ENCODE measurements at places on chromosomes 6 and 20.
A peak's percentile ranks its signal among the peaks of the same experiment; 100 is the strongest.

DNA sequence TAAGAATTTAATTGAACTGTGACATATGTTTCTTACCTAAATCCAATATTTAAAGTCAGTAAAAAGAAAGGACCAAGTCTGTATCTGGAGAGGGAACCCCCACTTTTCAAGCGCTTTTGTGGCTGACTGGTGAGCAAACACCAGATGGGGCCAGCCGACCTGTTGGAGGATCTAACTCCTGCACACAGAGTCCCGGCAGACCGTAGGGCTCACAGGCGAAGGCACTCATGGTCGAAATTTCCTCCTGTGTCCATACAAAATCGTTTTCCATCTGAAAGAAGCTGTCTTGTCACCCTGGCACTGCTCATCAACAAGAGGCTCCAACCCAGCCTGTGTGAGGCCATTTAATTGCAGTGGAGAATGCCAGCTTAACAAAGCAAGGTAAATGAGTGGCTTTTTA is 94.0 kb downstream of the SCML4 start:
- DNase-seq = no peak

GRCh38 chr20:45969712-45970634 is 2.0 kb downstream of the ZNF335 start:
- no peak for DNase-seq

DNA sequence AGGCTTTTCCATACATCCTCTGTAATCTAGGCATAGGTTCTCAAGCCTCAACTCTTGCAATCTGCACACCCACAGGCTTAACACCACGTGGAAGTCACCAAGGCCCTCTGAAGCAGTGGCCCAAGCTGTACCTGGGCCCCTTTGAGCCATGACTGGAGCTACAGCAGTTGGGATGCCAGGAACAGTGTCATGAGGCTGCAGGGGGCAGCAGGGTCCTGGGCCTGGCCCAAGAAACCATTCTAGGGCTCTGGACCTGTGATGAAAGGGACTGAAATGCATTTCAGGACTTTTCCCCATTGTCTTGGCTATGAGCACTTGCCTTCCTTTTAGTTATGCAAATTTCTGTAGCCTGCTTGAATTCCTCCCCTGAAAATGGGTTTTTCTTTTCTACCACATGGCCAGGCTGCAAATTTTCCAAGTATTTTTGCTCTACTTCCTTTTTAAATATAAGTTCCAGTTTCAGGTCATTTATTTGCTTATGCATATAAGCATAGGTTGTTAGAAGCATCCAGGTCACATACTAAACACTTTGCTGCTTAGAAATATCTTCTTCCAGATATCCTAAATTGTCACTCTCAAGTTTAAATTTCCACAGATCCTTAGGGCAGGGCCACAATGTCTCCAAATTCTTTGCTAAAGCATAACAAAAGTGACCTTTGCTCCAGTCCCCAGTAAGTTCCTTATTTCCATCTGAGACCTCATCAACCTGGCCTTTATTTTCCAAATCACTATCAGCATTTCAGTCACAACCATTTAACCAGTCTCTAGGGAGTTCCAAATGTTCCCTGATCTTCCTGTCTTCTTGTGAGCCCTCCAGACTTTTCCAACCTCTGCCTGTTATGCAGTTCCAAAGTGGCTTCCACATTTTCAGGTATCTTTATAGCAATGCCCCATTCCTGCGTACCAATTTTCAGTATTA is 48.6 kb upstream of the CD2AP start:
- DNase-seq = no peak

DNA sequence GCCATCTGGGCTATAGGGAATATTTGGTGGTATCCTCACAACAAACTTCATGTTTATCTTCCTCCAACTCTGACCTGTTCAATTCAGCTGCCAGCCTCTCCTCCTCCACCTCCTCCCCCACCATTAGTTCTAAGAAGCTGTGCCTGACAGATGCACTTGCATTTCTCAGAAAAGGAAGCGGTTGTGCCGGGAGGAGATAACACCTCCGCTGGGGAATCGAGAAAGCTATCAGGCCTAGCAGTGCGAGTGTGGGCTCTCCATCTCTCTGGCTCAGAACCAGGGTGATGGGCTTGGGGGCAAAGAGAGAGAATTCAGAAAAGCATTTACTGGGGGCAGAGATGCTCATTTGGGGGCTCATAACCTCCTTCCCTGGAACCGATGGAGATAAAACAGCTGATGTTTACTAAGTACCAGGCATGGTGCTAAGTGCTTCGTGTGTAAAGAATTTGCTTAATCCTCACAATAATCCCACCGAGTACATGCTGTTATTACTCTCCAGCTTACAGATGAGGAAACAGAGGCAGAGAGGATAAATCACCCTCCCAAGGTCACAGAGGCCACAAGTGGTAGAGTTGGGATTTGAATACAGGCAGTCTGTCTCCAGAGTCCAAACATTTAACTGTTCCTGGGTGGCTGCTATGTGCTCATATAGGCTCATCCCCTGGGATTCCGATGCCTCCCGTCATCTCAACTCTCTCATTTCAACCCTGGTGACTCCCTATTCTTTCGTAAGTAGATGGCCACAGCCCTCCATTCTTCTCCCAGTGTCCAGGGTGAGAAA is 38.3 kb downstream of the COX4I2 start:
- peak; percentile 8 for DNase-seq

- no peak for DNase-seq
These were observed 4.6 kb downstream of the MAS1L start for GRCh38 chr6:29483186-29483585.

DNA sequence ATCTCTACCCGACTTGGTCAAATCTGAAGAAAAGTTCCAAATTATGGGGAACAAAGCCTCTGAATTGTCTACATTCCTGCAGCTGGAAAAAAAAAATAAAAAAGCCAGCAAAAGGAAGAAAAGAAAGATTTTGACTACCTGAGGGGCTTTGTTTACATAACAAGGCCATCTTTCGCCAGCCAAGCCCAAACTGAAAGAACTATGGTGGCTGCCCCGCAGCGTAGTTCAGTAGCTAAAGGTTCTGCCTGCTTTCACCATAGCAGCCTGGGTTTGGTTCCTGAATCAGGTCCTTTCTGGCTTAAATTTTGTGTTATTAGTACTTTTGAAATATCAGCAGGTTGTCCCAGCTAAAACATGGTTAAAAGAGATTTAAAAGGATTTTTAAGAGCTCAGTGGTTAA is 35.4 kb downstream of the ZNF133 start:
- DNase-seq = no peak

GRCh38 chr6:39938773-39939654 is 4.8 kb upstream of the MOCS1 start:
- DNase-seq = no peak

DNA sequence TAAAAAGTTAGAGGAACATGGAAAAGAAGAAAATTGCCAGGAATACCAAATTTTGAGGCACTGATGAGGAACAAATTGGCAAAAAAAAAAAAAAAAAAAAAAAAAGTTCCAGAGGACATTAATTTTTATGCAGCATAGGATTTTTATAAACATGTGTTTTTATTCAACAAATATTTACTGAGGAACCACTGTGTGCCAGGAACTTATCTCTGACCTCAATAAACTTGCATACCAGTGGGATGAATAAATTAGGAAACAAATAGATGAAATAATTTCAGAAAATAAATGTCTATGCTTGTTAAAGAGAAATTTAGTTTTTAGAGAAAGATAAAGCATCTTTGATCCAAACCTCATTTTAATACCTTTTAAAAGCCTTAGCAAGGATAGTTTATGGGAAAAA is 175.1 kb downstream of the PDE10A start:
- no peak for DNase-seq

DNA sequence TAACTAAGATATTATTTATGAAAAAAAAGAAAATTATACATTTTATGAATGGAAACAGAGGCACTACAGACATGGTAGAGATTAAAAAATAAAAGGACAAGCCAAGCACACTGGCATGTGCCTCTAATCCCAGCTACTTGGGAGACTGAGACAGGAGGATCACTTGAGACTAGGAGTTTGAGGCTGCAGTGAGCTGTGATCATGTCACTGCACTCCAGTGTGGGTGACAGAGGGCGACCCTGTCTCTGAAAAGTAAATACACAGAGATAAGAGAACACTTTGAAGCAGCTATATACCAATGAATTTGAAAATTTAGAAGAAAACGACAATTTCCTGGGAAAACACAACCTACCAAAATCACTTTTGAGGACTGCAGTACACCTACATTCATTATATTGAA is 47.4 kb upstream of the TFAP2C start:
- no peak for DNase-seq

GRCh38 chr6:39819228-39819627 is 27.1 kb downstream of the DAAM2 start:
- DNase-seq = no peak

DNA sequence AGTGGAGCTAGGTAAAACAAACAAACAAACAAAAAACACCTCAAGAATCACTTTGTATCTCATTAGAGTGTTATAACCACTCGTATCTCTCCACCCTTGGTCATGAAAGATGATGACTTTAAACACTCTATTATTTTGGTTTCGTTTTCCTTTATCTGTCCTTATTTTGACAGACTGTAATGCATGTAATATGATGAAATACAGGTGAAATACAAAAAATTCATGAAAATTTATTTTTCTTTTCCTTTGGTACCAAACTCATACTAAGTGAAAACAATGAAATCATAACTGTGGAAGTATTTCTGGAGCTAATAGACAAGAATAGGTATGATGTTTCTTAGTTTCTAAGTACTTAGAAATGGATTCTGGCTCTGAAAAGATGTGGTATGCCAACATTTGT is 4.1 kb downstream of the OR12D2 start:
- no peak for DNase-seq

DNA sequence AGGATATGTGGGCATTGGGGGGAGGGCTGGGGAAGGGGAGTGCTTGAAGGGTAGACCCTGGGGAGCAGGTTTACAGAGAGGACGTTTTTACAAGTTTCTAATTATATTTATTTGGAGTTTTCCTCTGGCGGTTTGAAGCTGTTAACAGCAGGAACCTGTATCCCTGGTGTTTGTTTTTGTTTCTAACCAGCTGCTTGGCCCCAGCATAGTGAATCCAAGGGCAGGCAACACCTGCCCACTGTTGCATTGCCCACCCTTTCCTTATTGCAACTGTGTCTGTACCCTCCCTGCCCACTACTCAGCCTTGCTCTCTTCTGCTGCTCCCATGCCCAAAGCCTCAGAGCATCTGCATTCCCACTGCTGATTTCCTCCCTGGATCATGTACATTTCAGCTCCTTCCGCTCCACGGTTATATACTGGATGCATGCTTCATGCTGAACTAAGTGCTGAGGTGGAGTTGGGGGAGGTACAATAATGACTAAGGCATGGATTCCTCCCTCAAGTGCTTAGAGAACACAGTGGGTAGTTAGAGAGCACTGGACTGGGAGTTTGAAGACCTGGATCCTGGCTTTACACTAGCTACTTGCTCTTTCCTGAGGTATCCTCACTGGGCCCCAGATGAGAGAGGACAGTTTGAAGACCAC is 6.0 kb downstream of the SCUBE3 start:
- DNase-seq = no peak

- no peak for DNase-seq
These were observed 100.4 kb downstream of the JAG1 start for GRCh38 chr20:10573273-10573950.

- DNase-seq = no peak
These were observed 38.0 kb upstream of the FAM83D start for GRCh38 chr20:38888059-38888831.

DNA sequence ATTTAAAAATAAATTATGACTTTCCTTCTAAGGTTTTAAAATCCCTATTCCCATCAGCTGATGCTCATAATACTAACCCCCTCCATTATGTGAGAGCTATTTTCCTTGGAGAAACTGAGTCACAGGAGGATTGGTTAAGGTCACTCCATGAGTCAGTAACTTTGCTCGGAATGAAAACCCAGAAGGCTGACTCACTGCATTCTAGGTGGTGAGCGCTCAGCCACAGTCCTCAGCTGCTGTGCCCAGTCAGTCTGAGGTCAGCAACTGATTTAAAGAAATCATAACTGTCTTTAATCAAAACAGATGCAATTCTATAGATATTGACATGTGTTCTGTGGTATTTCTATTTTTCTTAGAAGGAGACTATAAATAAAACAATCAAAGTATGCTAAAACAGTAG is 359.2 kb downstream of the GJA1 start:
- DNase-seq = no peak

- DNase-seq = no peak
These were observed 79.7 kb upstream of the FOXP4 start for GRCh38 chr6:41466437-41466990.

DNA sequence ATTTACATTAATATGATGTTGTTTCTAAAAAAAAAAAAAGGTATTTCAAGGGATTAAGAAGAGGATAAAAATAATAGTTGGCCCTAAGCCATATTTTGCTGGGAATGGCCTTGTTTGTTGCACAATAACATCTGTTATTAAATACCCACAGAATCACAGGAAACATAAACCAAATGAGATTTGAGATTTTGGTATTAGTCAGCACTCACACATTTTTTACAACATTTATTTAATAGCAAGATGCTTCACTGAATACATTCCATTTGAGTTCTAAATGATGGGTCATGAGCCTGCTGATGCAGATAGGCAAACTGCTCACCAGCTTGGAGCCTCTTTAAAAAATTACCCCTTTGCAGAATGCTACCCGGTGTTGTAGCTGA is 92.9 kb upstream of the ENPP5 start:
- DNase-seq = no peak

DNA sequence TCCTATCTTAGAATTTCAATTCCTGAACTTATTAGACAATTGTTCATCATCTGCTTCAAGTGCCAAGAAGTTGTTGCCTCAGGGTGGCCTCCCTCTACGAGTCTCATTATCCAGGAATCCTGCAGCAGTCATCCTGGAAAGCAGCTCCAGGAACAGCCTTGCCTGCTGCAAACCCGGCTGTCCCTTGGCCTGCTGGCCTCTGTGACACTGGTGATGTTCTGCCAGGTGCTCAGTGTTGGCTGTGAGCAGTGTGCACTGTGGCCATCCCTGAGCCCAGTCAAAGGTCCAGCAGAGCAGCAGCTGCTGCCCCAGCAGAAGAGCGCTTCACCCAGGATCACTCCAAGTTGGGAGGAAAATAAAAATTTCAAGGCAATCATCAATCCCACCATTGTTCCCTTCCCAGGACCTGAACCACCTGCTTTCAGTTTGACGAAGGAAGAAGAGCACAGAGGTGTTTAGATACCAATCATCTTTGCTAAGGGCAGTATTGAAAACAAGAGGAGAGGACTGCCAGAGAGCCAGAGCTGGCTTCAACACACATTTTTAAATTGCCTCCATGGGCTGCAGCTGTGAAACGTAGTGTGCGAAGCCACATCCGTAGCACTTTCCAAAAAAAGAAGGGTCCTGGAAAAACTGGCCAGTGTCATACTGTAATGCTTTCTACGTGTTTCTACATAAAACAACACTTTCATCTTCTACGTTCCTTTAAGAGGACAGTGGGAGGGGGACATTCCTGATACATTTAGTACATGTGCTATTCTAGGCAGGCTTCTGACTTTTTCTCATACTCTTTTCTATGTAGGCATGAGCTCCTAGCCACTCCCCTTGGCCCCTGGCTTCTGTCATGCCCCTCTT is 7.2 kb upstream of the FAM50B start:
- DNase-seq = no peak

- peak; percentile 35 for DNase-seq
These were observed 37.1 kb upstream of the NCOA3 start for GRCh38 chr20:47464380-47465101.

Measured in large intestine (tissue), 12 donors.